ENCODE measurements at places on chromosomes 3 and 15. TPM values are rescaled to one million over a fixed set of nuclear protein-coding genes. Genes with fewer than 3 reads are reported as not detected.

The CPN2 gene
- total RNA-seq: not detected

The MGLL gene
- total RNA-seq: 66.0 TPM

The SLC28A1 gene
- total RNA-seq: not detected

The CCR5 gene
- not detected for total RNA-seq

The CLDN16 gene
- not detected for total RNA-seq

The MITF gene
- total RNA-seq: 4.0 TPM

The SLC12A8 gene
- total RNA-seq: 0.80 TPM

The CCR2 gene
- not detected for total RNA-seq

The ELP6 gene
- 28.2 TPM for total RNA-seq

The TP63 gene
- not detected for total RNA-seq

The CCR3 gene
- total RNA-seq: not detected

The C3orf20 gene
- total RNA-seq: 0.07 TPM

The LAMB2 gene
- total RNA-seq: 254 TPM

The ADGRG7 gene
- not detected for total RNA-seq

The CD200R1L gene
- total RNA-seq: not detected

The PRR20G gene
- not detected for total RNA-seq

The TEX55 gene
- total RNA-seq: not detected

The SERINC4 gene
- total RNA-seq: not detected

The CPNE9 gene
- total RNA-seq: not detected

The HRG gene
- total RNA-seq: not detected

The CRTAP gene
- total RNA-seq: 155 TPM

The P3H2 gene
- 0.79 TPM for total RNA-seq

The KLHL25 gene
- 3.5 TPM for total RNA-seq

The GOLGA8A gene
- 35.9 TPM for total RNA-seq
